ENCODE measurements at places on chromosomes 6 and 20.

DNA sequence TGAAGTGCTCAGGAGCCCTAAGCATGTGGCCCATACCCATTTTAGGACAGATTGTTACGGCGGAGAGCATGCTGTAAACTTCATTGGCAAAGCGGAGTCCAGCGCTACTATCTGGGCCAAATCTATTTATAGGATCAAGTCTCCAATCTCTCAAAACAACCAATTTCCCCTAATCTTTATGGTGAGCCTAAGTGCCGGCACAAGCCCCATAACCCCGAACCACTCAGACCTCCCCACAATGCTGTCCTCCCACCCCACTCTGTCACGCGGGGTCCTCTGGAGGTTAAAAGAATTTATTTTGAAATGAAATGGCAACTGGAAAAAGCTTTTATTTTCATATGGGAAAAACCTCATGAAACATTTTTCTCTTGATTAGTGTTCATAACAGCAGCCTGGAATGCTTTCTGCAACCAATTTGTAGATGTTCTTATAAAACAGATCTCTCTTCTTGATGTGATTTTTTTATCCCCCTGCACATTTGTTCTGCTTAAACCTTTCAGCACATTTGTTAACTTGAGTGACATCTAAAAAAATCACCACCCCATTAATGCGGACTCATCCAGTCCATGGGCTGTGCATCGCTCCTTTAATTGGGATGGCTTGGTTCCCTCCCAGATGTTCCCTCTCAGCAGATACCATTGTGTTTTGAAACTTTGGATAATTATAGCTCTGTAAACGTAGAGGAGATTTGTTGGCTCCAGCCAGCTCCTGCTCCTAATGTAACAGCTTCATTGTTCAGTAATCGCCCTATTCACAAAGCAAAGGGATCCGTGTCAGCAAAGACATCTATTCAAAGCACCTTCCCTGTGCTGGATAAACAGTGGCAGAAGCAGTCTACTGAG, 323.6 kb downstream of the CD83 start:
- no peak for DNase-seq

GRCh38 chr6:100678027-100678426, 203.1 kb downstream of the ASCC3 start:
- DNase-seq: no peak

- DNase-seq: no peak
Observed at GRCh38 chr6:12749531-12750379, 33.2 kb downstream of the PHACTR1 start.

- no peak for DNase-seq
Observed at GRCh38 chr20:24863356-24863755, 85.7 kb upstream of the CST7 start.

GRCh38 chr6:16670617-16671051, 90.6 kb downstream of the ATXN1 start:
- no peak for DNase-seq

DNA sequence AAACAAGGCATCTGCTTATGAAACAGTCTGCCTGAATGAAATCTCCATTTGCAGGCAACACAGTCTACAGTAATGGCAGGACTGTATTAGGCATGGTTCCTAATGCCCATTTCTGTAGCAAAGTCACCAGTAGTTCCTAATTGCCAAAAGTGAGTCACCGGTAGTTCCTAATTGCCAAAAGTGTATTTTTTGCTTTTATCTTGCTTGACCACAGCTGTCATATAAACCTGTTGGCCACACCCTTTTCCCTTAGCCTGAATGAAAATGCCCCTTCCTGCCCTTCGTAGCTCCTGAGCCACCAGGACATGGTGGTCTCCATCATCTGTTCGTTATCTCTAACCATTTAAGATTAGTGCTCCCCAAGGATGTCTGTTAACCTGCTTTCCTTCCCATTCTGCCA, 34.5 kb downstream of the MTHFD1L start:
- no peak for DNase-seq

DNA sequence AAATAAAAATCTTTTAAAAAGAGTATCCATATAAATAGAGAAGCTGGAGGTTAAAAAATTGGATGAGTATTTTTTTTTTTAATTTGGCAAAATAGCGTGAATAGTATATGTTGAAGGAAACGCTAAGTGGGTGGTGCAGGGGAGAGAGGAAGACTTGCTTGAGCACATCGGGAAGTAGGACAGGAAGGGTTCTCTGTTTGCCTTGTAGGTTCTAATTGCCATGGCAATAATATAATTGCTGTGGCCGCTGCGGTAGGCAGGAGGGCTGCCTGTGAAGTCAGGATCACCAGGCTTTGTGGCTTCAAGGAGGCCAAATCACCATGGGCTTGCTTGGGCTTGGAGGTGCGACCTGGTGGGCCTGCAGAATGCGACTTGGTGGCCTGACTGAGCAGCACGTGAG, 35.1 kb downstream of the IGF2R start:
- no peak for DNase-seq

DNA sequence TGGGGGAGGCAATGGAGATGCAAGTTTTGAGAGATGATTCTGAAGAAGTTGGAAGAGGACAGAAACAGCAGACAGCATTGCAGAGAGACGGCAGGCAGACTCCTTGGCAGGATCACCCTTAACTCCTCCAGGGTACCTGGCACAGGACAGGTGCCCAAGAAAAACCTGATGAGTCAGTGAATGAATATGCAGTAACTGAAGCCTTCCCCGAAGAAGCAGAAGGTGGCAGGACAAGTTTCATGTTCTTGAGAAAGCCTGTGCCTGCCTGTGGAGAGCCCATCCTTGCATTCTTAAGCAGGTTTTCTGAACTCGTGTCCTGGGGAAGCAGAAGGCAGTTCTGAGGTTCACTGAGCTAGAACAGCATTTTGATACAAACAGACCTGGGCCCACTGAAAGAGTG, 79.6 kb upstream of the SASH1 start:
- DNase-seq: no peak

DNA sequence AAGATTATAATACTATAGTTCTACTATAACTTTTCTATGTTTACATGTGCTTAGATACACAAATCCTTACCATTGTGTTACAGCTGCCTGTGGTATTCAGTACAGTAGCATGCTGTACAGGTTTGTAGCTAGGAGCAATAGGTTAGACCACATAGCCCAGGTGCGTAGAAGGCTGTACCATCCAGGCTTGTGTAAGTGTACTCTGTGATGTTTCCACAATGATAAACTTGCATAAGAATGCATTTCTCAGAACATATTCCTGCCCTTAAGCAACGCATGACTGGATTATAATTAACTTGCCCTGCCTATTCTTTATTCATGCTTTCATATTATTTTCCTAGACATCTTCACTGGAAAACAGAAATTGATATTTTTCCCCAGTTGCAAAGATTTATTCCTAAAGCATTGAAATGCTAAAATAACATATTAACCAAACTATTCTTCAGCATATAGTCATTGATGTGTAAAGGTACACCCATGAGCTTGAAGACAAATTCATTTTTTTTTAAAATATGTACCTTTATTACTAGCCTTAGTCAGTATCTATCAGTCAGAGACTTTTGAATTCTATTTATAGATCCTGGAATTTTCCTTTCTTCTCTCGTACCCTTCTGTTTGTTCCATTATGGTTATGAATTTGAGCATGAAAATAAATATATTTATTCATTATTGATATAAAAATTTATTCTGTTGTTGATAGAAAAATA, 7.2 kb upstream of the CTAGE9 start:
- no peak for DNase-seq

GRCh38 chr6:7188492-7188891, 80.7 kb downstream of the RREB1 start:
- DNase-seq: no peak

DNA sequence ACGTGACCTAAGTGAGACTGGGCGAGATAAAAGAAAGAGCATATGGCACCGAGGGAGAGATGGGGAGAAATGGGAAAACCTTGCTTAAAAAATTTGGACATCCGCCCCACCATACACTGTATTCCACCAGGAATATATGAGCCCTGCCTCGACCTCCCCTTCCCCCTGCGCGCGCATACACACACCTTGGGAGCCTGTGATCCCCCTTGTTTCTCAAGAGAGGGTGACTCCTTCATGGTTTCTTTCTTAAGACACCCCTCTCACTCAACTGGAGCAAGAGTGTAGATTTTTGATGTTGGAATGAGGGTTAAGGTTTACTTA, 480 bp downstream of the ABCF1 start:
- no peak for DNase-seq

DNA sequence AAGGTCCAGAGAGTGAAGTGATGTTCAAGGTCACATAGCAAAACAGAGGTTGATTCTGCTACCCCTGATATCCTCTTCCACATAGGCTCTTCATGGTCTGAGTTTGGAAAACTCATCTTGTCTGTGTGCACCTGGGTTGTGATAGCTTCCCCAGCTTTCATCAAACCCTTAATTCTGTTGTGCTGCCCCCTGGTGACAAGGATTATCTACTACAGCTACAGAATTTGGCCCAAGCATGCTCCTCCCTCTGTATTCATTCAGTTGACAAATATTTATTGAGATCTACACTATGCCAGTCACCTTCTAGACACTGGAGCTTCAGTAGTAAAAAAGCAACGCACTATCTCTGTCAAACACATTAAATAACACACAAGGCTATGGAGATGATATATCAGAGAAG, 50.4 kb downstream of the SMPDL3A start:
- DNase-seq: peak; percentile 30

GRCh38 chr20:21388566-21388965, 8.8 kb downstream of the NKX2-4 start:
- no peak for DNase-seq

GRCh38 chr6:169058634-169059033, 195.0 kb downstream of the THBS2 start:
- DNase-seq: no peak

- peak; percentile 24 for DNase-seq
Observed at GRCh38 chr6:159788753-159789376, 537 bp downstream of the TCP1 start.
